ENCODE measurements at places on chromosomes 1 and 21.

GRCh38 chr1:229132106-229132443, 138.8 kb upstream of the RAB4A start:
- no peak for DNase-seq

DNA sequence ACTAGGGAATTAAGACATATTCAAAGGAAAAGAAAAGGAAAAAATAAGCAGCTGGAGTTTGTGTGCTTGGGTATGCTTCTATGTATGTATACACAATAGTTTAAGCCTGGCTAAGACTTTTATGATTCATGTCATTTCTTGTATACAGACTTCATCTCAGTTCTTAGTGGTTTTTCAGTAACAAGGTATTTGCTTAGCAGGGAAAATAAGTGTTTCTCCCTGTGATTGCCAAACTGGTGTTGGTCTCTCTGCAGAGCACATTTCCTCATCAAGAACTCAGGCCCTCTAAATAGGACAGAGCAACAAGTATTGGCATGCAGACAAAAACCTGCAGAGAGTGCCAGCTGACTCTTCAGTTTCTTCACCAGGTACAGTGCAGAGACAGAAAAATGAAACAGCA, 484.4 kb upstream of the ZRANB2 start:
- no peak for DNase-seq

DNA sequence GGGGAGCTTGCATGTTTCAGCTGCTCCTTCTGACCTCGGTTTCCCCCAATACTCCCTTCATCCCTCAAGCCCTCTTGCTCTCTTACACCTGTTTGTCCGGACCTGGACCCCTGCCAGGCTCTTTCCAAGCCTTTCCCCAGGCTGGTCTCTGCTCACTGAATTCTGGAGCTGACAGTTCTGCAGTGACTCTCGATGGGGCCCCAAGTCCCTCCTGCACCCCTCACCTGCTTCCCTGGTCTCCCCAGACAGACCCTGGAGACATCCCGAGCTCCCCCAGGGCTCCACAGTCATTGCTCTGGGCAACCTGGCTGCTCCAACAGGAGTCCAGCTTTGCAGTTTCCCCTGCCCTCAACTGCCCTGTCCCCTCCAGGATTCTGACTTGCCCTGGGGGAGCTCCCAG, 198.6 kb downstream of the GRIK3 start:
- DNase-seq, result no peak

DNA sequence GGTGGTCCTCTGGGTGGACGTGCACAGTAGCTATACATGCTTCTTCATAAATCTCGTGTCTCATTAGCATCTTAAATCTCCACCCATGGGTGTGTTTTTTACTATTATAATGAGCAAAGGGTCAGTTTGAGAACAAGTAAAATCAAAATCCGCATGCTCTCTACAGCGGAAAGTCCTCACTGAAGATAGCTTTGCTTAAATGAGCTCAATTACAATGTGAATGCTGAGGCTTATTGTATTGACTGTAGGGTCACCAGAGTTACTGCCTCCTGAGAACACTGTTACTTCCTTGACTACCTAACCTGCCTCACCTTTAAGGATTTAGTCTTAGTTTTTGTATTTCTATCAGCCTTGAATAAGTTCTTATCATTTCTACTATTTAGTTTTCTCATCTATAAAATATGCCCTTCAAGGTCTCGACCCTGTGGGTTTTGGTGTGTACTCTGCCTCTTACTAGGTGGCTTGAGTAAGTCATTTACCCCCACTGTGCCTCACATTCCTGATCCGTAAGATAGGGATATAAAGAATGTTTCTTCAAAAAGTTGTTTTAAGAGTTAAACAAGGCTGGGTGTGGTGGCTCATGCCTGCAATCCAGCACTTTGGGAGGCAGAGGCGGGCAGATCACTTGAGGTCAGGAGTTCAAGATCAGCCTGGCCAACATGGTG, 7.9 kb downstream of the SLAMF7 start:
- DNase-seq, result no peak

DNA sequence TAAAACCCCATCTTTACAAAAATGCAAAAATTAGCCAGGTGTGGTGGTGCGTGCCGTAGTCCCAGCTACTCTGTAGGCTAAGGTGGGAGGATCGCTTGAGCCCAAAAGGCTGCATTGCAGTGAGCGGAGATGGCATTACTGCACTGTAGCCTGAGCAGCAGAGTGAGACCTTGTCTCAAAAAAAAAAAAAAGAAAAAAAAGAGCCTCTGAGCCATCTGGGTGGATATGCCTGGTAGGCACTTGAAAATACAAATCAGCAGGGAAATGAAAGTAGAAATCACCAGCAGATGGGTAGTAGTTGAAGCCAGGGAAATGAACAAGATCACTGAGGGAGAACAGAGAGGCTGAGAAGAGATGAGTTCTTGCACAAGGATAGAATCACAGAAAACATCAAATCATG, 131.0 kb upstream of the HMCN1 start:
- no peak for DNase-seq

- no peak for DNase-seq
These were observed 56.2 kb downstream of the SLC37A1 start for GRCh38 chr21:42569732-42570301.

DNA sequence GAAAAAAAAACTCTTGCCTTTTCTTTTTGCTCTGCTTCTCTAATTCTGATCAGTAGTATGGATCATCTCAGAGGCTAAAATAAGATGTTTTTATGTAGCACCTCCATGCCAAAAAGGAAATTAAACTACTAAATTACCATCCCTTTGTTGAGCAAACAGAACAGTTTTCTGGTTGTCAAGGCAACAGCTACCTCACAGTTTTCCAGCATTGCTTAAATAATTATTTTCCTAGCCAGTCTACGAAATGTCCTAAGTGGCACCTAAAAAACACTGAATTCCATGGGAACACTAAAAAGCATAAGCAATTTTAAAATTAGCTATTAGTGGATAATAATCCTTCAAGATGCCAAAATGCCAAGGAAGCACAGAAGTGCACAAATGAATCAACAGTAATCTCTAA, 61.7 kb downstream of the ARID4B start:
- no peak for DNase-seq

DNA sequence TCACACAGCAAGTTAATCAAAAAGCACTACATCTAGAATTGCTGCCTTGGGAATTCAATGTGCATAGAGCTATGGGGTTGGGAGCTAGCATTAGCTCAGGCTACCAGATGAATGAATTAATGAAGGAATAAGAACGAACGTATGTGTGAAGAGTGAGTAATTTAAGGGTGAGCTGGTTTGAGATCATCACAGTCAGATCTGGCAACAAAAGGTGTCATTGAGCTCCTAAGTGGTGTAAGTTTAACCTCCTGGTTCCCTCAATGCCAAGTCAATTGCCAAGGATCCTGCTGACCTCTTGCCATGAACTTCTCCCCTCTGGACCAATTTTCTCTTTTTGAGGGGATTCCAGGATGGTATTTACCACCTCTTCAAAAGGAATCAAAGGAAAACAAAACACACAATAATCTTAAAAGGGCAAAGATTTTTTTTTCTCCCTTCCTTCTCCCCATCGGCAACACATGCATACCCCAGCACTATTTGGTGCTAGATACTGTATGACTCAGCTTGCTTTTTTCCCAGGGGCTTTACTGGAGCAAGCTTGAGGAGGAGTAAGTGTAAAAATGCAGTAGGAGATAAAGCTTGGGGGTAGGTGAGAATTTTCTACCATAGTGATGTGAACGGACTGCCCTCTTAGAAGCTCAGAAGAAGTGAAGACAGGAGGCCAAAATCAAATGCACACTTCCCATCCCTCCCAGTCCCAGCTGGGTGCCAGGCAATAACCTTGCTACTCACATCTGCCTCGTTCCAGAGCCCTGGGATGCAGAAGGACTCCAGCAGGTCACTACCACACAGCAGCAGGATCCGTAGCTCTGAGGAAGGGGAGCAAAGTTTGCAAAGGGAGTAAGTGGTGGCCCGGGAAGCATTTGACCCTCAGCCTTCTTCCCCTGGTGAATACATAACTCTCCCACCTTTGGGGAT, 92.0 kb downstream of the LAMC2 start:
- DNase-seq, result peak; percentile 57

- DNase-seq, result no peak
These were observed 1.7 kb downstream of the FOXO6 start for GRCh38 chr1:41362749-41363590.

GRCh38 chr1:17005365-17005740, 6.4 kb downstream of the ATP13A2 start:
- no peak for DNase-seq

DNA sequence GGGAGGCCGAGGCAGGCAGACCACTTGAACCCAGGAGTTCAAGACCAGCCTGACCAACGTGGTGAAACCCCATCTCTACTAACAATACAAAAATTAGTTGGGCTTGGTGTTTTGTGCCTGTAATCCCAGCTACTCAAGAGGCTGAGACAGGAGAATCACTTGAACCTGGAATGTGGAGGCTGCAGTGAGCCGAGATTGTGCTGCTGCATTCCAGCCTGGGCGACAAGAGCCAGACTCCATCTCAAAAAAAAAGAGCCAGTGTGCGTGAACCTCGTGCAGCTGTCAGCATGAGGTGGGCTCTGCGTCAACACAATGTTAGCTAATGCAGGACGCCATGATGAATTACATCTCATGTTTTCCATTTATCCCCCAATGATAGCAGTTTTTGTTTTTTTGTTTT, 110.7 kb upstream of the SLC45A1 start:
- DNase-seq, result no peak

GRCh38 chr1:4573526-4573925, 80.9 kb upstream of the AJAP1 start:
- DNase-seq, result no peak

DNA sequence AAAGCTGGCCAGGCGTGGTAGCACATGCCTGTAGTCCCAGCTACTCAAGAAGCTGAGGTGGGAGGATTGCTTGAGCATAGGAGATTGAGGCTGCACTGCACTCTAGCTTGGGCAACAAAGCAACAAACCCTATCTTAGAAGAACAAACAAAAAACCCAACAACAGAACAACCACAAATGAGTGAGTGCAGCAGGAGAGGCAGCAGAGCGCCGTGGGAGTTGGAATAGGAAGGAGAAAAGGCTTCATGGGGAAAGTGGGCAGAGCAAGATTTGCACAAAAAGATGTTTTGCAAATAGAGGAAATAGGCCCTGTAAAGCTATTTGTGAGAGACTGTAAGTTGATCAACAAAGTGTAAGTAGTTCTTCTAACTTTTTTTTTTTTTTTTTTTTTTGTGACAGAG, 19.6 kb downstream of the SMAP2 start:
- DNase-seq, result no peak

DNA sequence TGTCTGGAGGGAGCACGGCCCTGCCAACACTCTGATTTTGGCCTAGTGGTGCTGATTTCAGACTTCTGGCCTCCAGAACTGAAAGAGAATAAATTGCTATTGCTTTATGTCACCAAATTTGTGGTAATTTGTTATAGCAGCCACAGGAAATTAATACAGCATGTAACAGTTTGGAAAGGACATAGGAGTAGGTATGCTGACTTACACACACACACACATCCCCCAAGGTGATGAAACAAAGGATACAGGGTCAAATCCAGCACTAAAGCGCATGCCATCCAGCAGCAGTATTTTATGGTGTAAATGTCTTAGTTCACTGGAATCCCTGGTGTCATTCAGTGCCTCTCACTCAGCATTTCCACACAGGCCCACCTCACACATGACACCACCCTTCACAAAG, 72.2 kb upstream of the MAN1A2 start:
- DNase-seq, result no peak

- DNase-seq, result no peak
These were observed 204.2 kb downstream of the PTGER3 start for GRCh38 chr1:70843452-70843851.

DNA sequence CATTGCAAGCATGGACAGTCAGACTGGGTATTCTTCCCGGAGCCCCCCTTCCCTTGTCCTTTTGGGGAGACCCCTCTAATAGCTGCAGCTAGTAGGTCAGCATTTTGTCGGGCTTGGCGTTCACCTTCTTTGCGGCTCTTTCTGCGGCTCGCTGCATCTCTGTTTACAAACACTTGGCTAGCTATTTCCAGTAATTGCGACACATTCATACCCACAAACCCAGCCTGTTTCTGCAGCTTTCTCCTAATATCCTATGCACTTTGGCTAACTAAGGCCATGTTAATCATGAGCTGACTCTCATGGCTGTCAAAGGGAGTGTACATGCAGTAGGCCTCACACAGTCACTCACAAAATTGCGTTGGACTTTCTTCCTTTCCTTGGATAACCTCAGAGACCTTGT, 716.4 kb downstream of the AMY1C start:
- DNase-seq, result no peak

DNA sequence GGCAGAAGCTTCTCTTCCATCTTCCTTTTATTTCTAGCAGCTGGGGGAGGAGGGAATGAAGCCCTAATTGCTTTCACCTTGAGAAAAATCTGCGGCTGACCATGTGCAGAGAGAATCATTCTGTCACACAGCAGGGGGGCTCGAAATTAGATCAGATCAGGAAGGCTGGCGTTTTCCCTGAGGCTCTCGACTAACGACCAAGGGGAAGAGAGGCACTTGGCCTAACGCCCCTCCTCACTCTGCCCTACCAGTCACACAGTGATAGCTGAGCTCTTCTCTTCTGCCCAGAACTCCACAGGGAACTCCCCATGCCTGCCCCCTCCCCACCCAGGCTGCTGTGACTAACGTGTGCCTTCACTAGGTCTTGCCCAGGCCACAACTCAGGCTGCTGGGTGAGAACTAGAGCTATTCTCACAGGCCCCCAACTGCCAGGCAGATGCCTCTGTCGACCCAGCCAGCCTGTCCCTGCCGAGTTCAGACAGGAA, 26.5 kb upstream of the KHDRBS1 start:
- DNase-seq, result no peak

- no peak for DNase-seq
These were observed 13.3 kb downstream of the FBXO42 start for GRCh38 chr1:16338961-16339360.

- DNase-seq, result no peak
These were observed at the start of gene PRKCZ for GRCh38 chr1:2049718-2050431. Gene PRKCZ (plus strand): TSS chr1:2050411. CDS start chr1:2050631, 220 bp downstream.

GRCh38 chr1:65791801-65792668, 660 bp upstream of the PDE4B start:
- no peak for DNase-seq

DNA sequence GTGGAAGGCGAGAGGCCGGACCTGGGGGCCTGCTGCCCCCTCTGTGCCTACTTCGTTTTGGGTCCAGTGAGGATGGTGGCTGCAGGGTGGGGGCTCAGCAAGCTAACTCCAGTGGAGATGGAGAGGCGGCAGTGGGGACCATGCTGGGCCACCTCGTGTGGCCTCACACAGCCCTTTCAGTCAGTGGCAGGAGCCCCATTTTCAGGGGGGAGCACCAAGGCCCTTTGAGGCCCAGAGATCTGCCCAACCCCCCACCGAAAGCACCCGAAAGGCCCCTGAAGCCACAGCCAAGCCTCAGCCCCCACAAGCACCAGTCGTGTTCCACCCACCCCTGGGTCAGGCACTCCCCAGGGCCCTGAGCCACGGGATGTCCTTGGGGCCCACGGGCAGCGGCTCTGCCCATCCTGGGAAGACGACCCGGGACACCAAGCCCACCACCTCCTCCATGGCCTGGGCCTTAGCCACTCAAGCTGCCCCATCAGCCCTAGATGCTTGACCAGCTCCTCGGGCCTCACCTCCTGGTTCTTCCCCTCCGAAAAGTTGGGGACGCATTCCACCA, 345 bp downstream of the FTCD start:
- no peak for DNase-seq

GRCh38 chr1:99969260-99969728, 502 bp upstream of the SLC35A3 start:
- DNase-seq, result no peak

GRCh38 chr21:35768187-35768586, 292.1 kb downstream of the SETD4 start:
- DNase-seq, result no peak

GRCh38 chr1:2556678-2557481, 709 bp downstream of the TNFRSF14 start:
- DNase-seq, result no peak
